Left kidney (tissue), 8 donors: ENCODE measurements at places on chromosomes 13 and 19. TPM values are rescaled to one million over a fixed set of nuclear protein-coding genes. Genes with fewer than 3 reads are reported as not detected.

The NLRP4 gene
- polyA plus RNA-seq = not detected

The DNAAF3 gene
- 7.5 TPM for polyA plus RNA-seq

GRCh38 chr13:48232420-48233045 is 473 bp upstream of the ITM2B start:
- DNase-seq = no peak

- DNase-seq = no peak
Measured at GRCh38 chr19:39410831-39411080, 1.7 kb upstream of the PLEKHG2 start.

DNA sequence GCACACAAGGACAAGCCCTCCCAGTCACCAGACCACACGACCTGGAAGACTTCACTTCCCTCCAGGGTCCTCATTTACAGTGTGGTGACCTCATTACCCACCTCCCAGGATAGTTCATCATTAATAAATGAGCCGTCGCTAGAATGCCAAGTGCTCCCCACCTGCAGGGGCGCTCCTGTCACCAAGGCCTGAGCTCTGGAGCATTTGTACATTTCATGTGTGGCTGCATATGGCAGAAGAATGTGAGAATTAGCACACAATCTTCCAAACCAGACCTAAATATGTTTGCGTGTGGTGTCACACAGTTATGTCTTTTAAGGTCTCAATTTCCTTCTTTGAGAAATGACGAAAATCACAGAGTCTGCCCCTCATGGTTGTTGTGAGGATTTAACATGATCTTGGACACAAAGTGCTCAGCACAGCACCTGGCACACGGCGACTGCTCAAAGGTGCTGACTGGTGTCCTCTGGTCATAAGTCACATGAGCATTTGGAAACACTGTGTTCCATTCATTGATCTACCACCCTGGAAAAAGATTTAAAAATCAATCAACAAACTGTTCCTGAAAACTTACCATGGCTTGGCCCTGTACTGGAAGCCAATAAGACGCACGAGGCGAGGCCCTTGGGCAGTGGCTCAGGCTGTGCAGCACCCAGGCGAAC is 150.6 kb upstream of the SPACA7 start:
- DNase-seq = no peak

DNA sequence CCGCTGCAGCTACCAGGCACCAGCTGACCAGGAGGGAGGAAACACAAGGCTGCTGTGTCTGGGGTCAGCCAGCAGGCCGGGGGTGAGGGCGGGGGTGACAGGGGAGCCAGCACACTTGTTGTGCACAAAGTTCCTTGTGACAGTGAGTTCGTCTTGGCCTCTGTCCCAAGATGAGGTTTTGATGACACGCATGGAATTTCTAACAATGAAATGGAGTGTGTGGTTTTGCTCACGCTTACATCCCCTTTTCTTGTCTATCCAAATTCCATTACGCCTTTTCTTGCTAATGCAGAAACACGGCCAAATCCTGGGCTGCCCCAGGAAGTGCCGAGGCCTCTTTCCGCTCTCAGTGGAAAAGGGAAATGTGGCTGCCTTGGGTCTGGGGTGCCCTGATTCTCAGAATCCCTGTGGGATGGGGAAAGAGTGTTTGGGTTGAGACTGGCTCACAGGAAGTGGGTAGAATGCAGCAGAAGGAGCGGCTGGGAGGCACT is 73.8 kb downstream of the GADD45B start:
- no peak for DNase-seq
